ENCODE measurements at places on chromosomes 7 and 10.

- DNase-seq, result no peak
Measured at GRCh38 chr10:9297580-9297979, 1243.1 kb downstream of the GATA3 start.

DNA sequence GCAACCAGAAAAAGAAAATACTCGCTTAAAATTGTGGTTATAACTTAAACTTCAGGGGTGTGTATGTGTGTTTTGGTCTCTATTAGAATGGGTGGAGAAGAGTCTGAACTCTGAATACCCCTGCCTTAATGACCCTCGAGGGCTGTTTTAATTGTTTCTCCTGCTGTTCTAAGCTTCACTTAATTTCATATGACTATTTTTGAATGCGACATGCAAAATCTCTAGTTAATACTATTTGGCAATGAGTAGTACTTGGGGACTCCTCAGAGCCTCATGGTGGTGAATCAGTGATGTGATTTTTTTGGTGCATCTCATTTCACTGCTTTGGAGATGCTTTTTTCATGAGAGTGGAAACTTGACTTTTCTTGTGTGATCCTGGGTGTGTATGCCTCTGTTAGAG is 178.6 kb downstream of the CDK14 start:
- no peak for DNase-seq

DNA sequence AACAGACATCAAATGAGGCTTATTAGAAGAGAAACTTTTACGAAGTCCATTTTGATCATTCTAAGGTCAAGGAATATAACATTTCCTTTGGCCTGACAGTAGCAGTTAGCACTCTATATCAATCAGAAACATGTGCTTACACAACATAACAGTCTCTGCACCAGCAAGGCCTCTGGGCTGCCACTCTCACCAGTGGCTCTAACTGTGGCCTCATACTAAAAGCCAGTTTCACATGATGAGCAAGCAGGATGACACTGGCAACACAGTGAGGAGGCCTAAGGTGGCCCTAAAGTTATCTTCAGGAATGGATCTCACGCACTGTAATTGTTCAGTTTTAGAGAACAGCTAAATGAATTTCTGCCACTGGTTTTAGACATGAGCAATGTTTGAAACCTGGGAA is 126.8 kb downstream of the COBL start:
- no peak for DNase-seq

DNA sequence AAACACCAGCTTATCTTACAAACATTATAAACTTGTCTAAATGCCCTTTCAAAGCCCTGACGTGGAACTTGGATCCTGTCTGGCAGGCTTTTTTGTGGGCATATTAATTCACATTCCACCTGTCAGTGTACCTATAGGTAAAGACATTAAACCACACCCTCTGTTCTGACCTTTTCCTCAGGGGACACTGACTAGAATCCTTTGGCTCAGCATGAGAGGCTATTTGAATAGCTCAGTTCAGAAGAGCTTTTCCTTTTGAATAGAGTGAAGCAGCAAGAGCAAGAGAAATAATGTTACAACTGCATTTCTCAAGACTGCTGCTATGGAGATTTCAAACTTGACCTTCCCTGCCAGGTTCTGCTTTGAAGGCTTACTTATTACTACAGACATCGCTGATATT is 76.9 kb downstream of the CYP51A1 start:
- no peak for DNase-seq
